Caco-2 (cell line): ENCODE measurements at places on chromosomes 7 and 10.

- peak; percentile 55 for DNase-seq
These were observed 348.2 kb upstream of the C7orf33 start for GRCh38 chr7:148242294-148242821.

GRCh38 chr10:905503-905902 is 26.0 kb downstream of the LARP4B start:
- DNase-seq = no peak

- DNase-seq = no peak
These were observed 47.4 kb downstream of the AFAP1L2 start for GRCh38 chr10:114356751-114357514.

- no peak for DNase-seq
These were observed 966.0 kb downstream of the LRMDA start for GRCh38 chr10:76397181-76398042.

DNA sequence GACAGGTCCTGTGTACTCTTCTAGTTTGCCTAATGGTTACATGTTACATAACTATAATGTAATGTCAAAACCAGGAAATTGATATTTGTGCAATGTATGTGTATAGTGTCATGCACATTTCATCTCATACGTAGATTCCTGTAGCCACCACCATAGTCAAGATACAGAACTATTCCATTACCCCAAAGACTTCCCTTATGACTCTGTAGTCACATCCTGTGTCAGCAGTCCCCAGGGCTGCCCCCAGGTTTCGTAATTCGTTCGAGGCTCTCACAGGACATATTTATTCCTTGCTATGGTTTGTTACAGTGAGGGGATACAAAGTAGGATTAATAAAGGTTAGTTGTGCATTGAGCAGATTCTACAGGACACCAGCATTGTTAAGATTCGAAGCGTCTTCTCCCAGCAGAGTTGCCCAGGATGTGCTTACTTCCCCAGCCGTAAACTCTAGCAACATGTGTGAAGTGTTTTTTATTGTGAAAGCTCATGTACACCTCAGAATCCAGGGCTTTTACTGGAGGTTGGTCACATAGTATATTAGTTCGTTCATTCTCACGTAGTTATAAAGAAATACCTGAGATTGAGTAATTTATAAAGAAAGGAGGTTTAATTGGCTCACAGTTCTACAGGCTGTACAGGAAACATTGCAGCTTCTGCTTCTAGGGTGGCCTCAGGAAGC is 18.6 kb downstream of the RABGEF1 start:
- DNase-seq = no peak

GRCh38 chr7:41696323-41696916 is 6.5 kb downstream of the INHBA start:
- DNase-seq = peak; percentile 73

DNA sequence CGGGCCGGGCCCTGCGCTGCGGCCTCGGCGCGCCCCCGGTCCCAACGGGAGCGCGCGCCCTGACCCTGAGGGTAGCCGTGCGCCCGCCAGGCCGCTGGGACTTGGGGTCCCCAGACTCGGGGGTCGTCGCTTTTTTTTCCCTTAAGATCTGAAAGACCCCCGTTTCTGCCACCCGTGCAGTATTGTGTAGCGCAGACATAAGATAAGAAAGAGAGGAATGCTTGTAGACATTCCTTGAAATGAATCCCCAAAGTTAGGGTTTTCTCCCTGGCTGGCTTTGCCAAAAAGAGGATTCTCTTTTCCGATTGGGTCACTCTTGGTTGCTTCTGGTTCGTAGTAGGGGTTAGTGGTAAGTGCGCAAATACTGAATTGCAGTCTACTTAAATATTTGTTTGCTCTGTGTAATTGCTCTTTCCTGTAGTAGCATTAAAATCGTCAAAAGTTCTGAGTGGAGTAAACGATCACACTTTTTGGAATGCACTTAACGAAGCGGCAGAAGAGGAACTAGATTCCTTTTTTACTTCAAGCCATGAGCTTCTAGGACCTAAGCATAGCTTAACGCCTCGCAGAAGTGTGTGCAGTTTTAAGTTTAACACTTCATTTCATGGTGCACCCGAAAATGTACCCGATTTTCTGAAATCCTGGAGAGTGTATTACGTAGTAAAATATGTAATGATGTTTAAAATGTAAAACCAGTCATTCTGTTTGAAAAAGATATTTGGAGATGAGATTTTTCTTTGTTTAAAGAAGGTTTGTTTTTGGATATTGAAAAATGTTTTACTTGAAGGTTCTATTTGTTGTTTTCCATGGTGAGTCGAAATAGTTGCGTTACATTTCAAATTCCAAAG is 1.3 kb downstream of the CUL1 start:
- no peak for DNase-seq

DNA sequence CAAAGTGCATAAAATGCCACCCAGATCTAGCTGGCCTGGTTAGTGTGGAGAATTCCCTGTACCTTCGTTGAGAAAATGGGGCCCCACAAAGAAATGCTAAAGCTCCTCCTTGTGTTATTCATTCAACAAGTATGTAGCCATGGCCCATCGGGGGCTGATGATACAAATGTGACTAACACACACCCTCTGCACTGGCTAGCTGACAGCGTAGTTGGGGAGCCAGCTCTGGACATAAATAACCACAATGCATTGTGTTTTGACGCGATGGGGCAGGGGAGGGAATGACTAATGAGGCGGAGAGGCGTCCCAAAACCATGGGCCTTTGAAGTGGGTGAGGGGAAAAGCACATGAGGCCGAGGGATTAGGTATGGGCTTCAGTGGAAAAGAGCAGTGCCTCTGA is 28.2 kb upstream of the ASL start:
- no peak for DNase-seq

GRCh38 chr7:75687246-75688088 is 51.3 kb downstream of the HIP1 start:
- no peak for DNase-seq

DNA sequence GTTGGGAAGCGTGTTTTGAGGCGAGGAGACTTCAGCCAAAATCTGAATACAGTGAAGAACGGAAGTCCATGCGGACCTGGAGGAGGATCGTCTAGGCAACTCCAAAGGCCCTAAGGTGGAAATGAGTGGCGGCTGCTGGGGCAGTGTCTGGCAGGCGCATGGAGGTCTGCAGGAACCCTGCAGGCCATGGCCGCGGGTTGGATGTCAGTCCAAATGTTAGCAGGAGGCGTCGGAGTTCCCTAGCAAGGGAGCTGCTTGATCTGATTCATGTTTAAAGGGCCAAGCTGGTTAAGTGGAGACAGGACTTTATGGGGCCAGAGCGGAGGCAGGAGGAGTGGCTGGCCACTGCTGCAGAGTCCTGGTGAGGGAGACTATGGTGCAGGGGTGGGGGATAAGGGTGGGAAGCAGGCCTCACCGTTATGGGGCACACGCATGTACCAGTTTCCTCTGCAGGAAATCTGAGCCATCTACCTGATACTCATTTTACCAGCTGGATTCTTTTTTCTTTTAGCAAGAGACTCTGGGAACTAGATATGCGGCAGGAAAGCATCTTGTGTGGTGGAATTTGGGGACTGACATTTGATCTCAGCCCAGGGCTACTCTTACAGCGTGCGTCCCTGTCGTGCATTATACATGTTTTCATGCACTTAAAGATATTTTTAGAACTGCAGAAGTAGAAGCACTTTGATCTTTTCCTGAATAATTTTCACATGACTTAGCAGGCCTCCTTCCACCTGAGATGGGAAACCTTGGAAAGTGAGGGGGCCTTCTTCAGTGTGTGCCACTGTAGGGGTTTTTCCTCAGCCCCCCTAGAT is 6.6 kb upstream of the REPIN1 start:
- DNase-seq = no peak

- no peak for DNase-seq
These were observed 68.6 kb upstream of the CACUL1 start for GRCh38 chr10:118823256-118823907.

DNA sequence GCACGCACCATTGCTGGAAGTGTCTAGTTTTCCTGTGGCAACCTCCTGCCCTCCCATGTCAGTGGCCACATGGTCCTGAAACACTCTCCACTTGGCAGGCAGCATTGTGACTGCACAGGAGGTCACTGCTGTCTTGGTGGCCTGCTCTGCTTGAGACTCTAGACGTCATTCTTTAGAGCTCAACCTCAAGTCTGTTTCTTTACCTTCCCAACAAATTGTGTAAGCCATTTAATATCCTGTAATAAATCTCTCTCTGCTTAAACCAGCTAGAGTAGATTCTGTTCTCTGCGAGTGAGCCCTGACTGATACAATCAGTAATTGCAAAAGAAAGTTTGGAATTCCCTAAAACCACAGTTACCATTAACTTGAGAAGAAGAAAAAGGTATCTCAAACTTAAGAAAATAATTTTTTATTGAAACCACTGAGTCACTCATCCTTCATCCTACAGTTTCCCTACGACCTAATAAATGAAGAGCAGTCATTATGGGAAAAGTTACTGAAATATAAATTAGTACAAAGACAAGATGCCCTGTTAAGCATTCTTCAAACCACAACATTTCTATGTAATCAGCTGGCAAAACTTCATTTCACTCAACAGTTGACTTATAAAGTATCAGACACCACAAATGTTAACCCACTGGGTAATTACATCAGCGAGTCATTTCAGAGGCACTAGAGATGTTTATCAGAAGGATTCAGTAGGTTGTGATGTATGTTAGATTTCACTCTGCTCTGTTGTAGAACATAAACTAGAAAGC is 18.0 kb downstream of the SLC25A13 start:
- no peak for DNase-seq

DNA sequence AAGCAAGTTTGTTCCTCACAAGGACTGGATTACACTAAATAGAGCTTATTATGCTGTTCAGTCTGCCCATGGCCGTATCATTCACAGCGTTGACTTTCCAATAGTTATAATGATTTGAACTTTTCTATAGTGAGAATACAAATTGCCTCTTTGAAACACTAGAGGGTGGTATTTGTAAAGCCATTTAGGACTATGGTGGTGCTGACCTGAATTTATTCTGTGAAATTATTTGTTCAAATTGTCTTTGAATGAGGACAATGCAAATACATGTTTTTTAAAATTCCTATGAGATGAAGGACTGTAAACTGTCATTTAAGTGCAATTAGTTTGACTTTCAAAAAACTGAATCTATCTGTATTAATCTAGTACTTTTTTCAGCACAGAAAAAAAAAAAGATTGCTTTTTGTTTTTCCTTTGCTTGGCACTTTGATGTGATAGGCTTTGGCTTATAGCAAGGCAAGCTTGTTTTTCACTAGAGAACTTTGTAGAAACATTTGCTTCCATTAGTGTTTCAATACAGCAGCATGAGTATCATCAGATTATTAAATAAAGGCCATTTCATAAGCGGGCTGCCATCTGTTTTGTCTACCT is 122.7 kb upstream of the TMEM229A start:
- no peak for DNase-seq

DNA sequence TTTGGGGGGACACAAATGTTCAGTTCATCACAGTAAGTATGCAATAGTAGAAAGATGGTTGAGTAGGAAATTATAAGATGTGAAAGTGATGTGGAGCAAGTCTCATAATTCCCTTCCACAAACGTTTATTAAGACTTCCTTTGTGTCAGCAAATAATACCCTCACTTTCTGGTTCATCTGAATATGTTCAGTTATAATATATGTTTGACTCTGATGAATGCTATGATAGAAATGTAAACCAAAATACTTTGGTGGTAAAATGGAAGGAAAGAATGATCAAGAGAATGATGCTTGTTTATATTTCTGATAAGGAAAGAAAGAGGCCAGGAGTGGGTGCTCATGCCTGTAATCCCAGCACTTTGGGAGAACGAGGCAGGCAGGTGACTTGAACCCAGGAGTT is 111.7 kb upstream of the PLXDC2 start:
- DNase-seq = no peak

DNA sequence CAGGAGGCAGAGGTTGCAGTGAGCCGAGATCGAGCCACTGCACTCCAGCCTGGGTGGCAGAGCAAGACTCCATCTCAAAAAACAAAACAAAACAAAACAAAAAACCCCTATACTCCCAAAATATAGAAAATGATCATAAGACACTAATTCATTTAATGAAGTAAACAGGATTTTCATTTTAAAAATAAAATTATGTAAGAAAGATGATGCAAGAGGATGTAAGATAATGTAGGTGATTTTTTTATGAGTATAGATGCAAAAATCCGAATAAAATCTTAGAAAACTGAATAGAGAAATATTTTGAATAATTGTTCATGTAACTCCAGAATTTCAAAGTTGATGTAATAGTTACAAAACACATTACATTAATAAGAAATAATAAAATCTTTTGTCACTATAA is 3.6 kb upstream of the AS3MT start:
- no peak for DNase-seq

DNA sequence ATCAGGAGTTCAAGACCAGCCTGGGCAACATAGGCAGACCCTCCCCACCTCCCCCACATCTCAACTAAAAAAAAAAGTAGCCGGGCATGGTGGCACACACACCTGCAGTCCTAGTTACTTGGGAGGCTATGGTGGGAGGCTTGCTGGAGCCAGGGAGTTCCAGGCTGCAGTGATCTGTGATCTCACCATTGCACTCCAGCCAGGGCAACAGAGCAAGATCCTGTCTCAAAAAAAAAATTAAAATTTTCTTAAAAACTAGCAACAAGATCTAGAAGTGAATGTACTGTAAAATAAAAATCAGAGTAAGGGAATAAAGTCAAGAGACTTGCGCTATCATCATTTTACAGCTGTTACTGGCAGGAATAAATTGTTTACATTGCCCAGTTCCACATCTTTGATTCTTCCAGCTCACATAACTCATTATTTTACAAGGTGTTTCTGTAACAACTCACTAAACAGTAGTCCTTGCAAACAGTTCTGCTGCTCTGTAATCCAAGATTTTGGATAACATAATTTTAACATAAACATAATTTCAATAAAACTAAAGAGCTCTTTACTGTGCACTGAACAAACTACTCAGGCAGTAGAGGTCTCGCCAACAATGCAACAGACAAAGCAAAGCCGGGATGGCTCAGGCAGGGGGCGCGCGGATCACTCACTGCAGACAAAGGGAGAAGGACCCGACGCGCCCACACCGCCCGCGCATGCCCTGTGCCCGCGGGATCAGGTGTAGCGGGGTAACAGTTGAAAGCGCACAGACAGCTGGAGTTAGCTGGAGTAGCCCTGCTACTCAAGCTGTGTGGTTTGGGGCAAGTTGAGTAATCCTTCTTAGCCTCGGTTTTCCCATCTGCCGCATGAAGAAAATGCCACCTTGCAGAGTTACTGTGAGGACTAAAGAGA is 73.3 kb upstream of the NFE2L3 start:
- peak; percentile 81 for DNase-seq

- DNase-seq = no peak
These were observed 296.1 kb upstream of the SEMA3A start for GRCh38 chr7:84490661-84491060.

GRCh38 chr10:74314166-74314565 is 163.1 kb downstream of the ADK start:
- no peak for DNase-seq

DNA sequence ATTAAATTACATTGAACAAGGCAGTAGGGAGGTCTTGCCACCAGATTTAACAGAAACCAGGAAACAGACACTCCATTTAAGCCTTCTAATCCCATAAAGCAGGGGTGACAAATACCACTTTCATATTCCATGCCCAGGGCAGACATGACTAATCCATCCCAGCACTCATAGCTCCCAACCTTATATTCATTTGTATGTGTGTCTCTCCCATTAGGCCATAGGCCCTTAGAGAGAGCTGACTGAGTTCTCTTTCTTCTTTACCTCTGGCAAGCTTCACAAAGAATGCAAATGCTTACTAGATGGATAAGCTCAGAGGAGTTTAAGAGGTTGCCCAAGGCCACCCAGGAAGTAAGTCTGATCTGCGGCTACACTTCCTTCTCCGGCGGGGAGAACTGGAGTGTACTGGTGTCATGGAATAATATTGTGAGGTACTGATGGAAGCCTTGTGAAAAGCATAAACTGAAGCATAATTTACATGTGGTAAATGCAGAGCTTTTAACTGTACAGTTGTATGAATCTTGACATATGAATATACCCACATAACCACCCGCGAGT is 239.7 kb upstream of the HABP2 start:
- no peak for DNase-seq
